Activated T-helper 2 cell treated with anti-CD3 and anti-CD28 coated beads, Interferon-gamma antibody, Interleukin-2, Interleukin-4, amounts not matched to agents 10 μg/mL and 5 μg/mL and 100 μg/mL, durations not matched to agents 14 hours and 24 hours and 36 hours (primary cell): ENCODE measurements at places on chromosomes 7 and 10. TPM values are rescaled to one million over a fixed set of nuclear protein-coding genes. Genes with fewer than 3 reads are reported as not detected.
A peak's percentile ranks its signal among the peaks of the same experiment; 100 is the strongest.

DNA sequence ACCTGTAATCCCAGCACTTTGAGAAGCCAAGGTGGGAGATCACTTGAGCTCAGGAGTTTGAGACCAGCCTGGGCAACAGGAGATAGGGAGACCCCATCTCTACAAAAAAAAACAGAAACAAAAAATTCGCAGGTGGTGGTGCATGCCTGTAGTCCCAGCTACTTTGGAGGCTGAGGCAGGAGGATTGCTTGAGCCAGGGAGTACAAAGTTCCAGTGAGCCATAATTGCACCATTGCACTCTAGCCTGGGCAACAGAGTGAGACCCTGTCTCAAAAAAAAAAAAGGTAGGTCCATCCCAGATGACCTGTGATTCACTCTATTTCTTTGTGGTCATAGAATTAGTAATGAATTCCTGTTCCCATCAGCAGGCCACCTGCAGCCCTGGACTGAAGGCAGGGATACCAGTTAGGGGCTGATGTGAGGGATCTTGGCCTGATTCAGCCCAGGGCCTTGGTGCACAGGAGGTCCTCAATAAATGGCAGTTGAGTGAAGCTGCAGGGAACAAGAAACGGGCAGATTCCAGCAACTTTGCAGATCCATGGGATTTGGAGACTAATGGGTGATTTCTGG is at the start of gene MYH16:
Gene MYH16, plus strand, starts transcription at position 364 of the 570 bp plus-strand sequence.
- H3K27ac ChIP-seq: peak within 1 kb of the TSS; percentile 89

- no peaks in the 10 kb centered on the region for H3K4me1 ChIP-seq
- no peak overlapping the region for H3K27ac ChIP-seq
- no peak for DNase-seq
- no peak overlapping the region for H3K4me3 ChIP-seq
- no peaks in the 10 kb centered on the region for H3K36me3 ChIP-seq
These were observed 142.9 kb downstream of the PTPRN2 start for GRCh38 chr7:158444501-158445420.

GRCh38 chr10:84675060-84675459 is 346.7 kb downstream of the CCSER2 start:
- no peaks in the 10 kb centered on the region for H3K4me1 ChIP-seq
- H3K4me3 ChIP-seq: no peak overlapping the region
- H3K27ac ChIP-seq: no peak overlapping the region
- no peaks in the 10 kb centered on the region for H3K27me3 ChIP-seq
- H3K36me3 ChIP-seq: no peaks in the 10 kb centered on the region
- DNase-seq: no peak

DNA sequence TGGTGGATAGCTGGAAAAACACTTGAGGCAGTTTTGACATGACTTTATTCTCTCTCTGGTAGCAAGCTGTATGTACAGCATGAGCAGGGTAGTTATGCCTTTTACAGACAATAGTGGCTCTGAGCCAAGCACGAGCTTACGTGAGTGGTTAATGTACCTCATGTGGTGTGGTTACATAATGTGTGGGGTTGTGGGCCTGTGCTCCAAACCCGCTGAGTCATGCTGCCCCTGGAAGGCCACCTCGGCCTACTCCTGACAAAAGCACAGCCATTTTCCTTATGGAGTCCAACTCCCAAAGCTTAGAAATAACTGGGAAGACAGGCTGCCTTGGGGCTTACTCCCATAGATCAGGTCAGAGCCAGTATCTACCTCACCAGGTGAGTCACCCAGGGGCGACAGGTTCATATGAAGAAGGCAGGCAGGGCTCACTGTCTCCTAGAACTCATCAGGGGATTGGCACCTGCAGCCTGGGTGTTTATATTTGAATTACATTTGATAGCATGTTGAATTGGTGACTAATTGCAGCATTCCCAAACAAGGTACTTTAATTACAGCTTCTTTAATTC is 404.5 kb downstream of the ADRA2A start:
- no peak overlapping the region for H3K4me3 ChIP-seq
- H3K27ac ChIP-seq: no peak overlapping the region
- H3K36me3 ChIP-seq: no peaks in the 10 kb centered on the region

- H3K27ac ChIP-seq: no peak overlapping the region
- no peak overlapping the region for H3K4me3 ChIP-seq
- DNase-seq: no peak
- H3K4me1 ChIP-seq: no peaks in the 10 kb centered on the region
- no peaks in the 10 kb centered on the region for H3K27me3 ChIP-seq
These were observed 87.3 kb downstream of the ODAD2 start for GRCh38 chr10:27911539-27911938.

DNA sequence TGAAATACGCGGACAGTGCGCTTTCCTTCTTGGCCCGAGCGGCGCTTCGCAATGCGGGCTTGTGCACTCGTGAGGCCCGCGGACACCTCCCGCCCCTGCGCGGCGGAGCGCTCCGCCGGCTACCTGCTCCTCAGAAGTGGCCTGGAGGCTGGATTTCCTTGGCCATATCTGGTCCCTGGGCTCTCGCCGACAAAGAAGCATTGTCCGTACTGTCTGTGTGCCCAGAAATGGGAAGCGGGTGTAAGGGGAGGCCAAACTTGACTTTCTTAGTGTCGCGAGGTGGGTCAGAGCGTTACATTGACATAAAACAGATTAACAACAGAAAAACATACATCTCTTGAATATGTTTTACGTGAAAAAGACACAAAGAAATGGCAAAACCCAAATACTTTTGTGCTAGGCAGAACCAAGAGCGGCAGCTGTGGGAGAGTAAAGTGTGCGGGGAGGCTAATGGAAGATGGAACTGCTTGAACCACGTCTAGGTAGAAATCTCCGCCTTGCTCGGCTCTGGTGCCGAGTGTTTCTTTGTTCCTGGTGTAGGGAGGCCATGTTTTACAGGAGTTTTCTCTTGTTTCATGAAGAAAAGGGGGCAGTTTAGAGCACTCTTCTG is 1.4 kb downstream of the LANCL2 start:
- DNase-seq: no peak
- peaks cover 12% of the 10 kb centered on the region for H3K36me3 ChIP-seq
- peak overlapping the region; percentile 97 for H3K4me3 ChIP-seq
- peaks cover 18% of the 10 kb centered on the region for H3K4me1 ChIP-seq

DNA sequence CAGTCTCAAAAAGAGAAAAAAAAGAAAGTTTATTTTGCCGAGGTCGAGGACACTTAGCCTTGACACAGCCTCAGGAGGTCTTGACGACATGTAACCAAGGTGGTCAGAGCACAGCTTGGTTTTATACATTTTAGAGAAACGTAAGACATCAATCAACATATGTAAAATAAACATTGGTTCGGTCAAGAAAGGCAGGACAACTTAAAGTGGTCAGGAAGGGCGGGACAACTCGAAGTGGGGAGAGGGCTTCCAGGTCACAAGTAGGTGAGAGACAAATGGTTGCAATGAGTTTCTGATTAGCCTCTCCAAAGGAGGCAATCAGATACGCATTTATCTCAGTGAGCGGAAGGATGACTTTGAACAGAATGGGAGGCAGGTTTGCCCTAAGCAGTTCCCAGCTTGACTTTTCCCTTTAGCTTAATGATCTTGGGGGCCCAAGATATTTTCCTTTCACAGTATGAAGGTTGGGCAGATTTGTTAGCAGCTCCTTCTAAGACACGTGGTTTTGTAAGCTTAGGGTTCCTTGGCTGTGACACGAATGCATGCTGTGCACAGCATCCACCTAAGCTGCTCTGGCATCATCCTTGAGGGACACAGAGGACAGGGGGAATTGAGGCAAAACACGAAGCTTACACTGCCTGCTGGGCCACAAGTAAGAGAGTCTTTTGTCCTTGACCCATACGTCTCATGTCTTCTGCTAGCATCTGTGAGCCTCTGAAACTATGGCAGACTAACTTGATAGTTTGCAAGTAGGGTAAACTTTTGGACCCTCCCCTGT is 3.3 kb upstream of the VDAC2 start:
- H3K4me1 ChIP-seq: peaks cover 23% of the 10 kb centered on the region
- no peak overlapping the region for H3K4me3 ChIP-seq
- H3K27me3 ChIP-seq: no peaks in the 10 kb centered on the region
- peak overlapping the region; percentile 6 for H3K27ac ChIP-seq

DNA sequence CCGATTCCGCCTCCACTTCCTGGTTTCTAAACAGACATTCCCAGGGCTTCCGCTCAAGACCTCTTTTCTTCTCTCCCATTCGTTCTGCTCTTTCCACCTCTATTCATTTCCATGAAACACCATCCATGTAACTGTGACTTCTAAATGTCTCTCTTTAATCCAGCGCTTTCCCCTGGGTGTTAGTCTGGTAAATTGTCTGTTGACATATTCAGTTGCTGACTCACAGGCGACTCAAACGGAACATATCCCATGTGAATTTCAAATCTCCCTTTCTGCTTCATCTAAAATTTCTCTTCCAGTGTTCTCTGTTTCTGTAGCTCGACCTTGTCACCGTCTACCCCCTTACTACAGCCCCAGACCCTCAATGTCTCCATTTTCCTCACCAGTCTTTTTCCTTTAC is 119.1 kb downstream of the PFKFB3 start:
- H3K27me3 ChIP-seq: no peaks in the 10 kb centered on the region
- no peak for DNase-seq
- no peak overlapping the region for H3K27ac ChIP-seq
- H3K4me3 ChIP-seq: no peak overlapping the region
- peaks cover 10% of the 10 kb centered on the region for H3K36me3 ChIP-seq

GRCh38 chr10:84366041-84366440 is 37.7 kb downstream of the CCSER2 start:
- DNase-seq: no peak
- H3K27ac ChIP-seq: no peak overlapping the region

DNA sequence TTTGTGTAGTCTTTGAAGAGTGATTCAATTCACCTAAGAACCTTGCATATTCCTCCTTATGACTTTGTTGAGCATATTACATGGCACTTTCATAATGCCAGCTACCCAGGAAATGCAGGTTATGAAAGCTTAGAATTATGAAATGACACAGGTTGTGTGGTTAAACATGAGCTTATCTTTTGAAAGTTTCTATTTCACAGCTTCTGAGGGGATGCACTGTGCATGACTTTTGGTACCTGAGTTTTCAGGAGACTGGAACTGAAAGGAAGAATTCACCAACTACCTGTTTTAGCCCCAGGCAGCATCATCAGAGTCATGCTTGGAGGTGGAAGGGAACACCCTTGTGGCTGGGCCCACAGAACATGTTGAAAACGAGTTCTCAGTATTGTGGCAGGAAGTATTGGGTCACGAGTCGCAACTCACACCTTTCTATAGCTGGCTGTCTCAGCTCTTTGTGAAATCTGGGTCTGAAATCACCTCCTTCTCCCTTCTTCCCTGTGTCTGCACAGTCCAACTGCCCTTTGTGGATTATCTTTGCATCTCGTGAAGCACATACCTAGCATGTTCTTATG is 228.2 kb downstream of the PTEN start:
- peaks cover 56% of the 10 kb centered on the region for H3K27me3 ChIP-seq
- no peak overlapping the region for H3K27ac ChIP-seq
- peak; percentile 71 for DNase-seq
- H3K36me3 ChIP-seq: peaks cover 3% of the 10 kb centered on the region

Gene GAD2
- not detected in 2 replicates for total RNA-seq

Gene KBTBD2
- total RNA-seq: 25.7 and 27.8 TPM in 2 replicates

Gene PTPRZ1
- not detected in 2 replicates for total RNA-seq

Gene MASTL
- 26.7 and 29.7 TPM in 2 replicates for total RNA-seq

Gene ATP5F1C
- 354 and 403 TPM in 2 replicates for total RNA-seq
